ENCODE measurements at places on chromosomes 5 and 9.

DNA sequence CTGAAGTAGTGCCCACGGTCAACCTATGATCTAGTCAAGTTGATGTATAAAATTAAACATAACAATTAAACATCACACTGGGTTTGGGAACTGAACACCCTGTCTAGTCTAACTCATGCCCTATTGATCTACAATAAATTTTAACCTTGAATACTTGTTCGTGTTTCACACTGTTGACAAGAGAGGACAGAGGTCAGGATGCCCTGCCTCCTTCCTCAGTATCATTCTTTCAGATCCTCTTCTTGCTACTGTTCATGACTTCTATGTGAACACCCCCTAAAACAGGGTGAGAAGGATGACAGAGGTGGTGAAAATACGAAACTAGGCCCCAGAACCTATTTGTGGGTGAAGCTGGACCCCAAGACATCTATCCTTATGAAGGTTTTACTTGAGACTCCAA, 8.1 kb upstream of the MAT2B start:
- DNase-seq = no peak

- DNase-seq = no peak
Measured at GRCh38 chr9:26193237-26193636, 515.0 kb upstream of the TUSC1 start.

DNA sequence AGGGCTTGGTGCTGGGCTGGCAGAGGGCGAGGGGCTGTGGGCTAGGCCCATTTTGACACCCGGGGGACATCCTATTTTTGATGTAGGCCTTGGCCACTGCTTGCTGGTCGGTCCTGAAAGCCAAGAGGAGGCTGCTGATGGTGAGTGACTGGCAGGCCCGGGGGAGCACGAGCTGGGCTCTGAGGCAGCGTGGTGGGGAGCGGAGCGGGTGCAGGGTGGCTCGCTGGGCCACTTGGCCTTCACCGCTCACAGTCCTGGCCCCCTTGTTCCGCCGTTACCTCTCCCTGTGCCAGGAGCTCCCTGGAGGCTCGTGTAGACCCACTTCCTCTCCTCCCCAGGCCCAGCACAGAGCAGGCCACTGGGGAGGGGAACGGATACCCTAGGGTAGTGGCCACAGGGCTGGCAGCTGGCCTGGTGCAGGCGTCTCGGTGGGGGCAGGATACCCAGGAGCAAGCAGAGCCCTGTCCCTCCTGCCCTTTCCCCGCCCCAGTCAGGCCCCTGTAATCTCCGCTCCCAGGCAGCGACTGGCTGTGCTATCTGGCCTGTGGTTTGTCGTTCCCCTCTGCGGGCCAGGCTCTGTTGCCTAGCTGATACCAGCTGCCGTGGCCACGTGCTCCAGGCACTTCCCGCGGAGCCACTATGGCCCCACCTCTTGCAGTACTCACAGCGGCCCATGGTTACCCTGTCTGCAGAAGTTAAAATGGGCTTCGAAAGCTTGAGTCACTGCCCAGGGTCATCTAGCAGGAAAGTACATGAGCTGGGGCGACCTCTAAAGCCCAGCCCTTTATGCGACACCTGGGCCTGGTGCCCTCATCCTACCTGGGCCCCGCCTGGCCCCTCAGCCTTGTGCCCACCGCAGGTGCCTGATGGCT, 11.7 kb upstream of the DOLPP1 start:
- DNase-seq = no peak

DNA sequence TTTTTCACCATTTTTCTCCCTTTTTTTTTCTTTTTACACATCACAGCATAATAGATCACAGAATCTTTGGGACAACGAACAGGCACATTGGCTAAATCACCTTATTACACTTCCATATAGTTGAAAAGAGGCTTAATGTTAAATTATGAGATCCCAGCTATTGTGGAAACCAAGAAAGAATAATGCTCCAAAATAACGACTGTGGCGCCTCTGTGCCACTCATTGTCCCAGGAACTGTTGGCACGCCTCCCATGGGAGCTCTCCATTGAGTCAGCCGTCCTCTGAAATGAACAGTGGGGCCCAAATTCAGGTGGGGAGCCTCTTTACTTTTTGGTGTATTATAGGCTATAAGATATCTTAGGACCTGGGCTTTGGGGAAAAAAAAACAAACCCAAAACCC, 82.2 kb upstream of the NFIB start:
- DNase-seq = no peak

- DNase-seq = no peak
Measured at GRCh38 chr9:40927851-40928802, 200.4 kb downstream of the FOXD4L6 start.

DNA sequence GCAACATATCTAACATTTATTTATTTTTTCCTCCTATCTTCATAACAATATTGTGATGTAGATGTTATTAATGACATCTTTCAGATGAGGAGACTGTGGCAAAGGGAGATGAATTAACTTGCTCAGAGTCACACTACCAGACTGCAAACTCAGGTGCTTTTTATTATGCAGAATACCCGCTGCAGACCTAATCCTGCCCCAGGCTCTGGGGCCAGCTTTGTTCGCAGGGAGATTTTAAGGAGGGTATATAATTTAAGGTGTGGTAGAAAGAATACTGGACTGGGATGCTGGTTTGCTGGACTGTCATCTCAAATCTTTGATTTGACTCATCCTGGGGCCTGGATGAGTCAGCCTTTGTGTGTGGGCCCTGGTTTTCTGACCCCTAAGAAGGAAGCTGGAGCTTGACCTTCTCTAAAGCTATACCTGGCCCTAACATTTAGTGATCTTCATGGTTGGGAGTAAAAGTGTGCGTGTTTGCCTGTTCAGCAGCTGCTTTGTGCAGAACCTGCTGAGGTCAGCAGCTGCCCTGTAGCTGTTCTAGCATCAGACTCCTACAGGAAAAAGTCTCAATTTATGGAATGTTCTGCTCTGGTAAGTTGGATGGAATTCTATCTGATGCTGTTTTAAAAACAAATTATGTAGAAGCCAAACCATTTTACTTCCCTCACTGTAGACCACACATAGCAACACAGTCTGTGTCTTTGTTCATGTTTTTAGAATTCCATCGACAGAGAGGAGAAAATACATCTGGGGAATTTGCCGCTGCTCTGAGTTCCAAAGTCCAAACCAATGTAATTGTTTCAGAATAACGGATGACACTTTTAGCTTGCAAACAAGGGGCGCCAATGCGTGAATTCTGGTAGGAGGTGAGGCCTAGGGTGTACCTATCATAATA, 4.5 kb downstream of the SLC36A1 start:
- DNase-seq = no peak

DNA sequence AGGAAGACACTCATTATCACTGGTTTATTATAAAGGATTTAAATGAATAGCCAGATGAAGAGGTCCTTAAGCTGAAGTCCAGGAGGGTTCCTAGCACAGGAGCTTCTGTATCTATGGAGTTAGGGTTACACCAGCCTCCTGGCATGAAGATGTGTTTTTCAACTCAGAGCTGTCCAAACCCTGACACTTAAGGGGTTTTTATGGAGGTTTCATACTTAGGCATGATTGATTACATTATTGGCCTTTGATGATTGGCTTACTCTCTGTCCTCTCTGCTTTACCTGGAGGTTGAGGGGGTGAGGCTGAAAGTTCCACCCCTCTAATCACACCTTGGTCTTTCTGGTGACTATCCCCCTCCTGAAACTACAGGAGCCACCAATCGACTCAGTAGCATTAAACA, 84.9 kb upstream of the ZNF169 start:
- no peak for DNase-seq

DNA sequence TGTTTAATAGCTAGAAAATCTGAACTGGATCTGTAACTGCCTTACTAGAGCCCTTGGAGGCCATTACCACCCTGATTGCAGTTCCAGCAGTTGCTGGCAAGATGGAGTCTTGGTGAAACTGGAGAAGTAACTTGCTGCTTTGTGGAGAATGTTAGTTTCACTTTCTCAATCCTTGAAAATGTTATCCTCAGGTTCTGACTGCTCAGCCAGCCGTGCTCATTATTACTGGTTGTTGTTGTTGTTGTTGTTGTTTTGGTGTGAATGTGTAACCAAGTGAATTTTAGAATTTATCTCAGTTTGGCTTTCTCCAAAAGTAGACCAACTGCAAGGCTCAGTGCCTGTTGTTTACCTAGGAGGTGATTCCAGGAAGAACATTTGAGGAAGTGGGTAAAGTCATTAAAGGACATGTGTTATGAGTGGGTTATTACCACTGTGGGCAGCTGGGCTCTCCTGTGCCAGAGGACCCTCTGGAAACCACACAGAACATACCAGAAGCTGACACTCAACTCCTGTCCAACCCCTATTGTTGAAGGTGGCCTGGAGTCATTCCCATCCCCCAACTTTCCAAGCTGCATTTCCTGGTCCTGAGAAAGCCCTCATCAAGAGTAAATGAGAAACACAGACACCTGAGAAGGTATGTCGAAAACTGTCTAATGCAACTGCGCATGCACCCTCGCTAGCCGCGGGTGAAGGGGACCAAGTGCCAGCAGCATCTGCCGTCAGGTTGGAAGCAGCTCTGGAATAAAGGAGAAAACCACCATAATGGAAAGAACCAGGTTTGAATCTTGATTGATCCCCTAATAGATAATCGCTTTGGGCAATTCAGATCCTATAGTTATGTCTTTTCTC, 111.6 kb downstream of the CMYA5 start:
- DNase-seq = no peak

DNA sequence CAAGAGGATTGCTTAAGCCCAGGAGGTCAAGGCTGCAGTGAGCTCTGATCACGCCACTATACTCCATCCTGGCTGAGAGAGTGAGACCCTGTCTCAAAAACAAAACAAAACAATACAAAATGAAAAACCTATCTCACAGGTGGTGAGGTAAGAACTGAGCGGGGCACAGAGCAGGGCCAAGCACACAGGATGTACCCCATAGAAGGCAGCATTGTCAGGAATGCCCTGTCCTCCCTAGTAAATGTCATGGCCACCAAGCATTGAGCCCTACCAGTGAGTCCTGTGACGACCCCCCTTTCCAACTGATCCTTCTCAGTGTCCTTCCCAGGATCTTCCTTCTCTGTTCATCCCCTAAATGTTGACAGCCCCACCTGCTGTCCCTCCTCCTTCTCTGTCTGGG, 44.6 kb upstream of the ALDH1B1 start:
- DNase-seq = no peak

- no peak for DNase-seq
Measured at GRCh38 chr5:69531406-69531801, 28.6 kb upstream of the GTF2H2C start.

DNA sequence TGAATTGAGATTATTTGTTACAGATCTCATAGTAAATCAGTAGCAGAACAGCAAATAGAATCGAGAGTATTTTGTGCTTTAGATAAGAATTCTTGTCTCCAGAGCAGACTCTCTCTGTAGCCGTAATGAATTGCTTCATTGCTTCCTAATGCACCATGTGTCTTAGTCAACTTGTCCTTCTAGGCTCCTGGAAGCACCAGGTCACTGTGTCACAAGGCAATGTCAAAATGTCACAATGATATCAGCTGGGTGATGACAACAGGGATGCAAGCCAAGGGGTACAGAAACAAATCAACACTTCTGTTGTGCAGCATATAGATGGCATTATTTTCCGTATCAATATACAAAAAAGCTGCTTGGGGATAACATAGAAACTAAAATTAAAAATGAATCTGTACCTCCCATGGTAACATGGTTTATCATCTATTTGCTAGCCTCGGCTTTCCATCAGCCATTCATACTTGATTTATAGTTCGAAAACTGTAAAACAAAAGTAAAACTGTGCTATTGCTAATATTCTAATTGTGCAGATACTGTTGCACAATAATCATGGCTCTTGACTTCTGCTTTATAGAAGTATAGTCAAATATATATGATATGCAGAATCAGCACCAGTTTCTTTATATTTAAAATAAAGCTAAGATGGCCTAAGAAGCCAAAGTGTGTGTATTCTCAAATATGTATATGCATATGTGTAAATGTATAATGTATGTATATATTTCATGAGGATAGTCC, 435.9 kb upstream of the TLE4 start:
- no peak for DNase-seq

GRCh38 chr9:99066571-99066970, 38.3 kb upstream of the TGFBR1 start:
- DNase-seq = no peak

DNA sequence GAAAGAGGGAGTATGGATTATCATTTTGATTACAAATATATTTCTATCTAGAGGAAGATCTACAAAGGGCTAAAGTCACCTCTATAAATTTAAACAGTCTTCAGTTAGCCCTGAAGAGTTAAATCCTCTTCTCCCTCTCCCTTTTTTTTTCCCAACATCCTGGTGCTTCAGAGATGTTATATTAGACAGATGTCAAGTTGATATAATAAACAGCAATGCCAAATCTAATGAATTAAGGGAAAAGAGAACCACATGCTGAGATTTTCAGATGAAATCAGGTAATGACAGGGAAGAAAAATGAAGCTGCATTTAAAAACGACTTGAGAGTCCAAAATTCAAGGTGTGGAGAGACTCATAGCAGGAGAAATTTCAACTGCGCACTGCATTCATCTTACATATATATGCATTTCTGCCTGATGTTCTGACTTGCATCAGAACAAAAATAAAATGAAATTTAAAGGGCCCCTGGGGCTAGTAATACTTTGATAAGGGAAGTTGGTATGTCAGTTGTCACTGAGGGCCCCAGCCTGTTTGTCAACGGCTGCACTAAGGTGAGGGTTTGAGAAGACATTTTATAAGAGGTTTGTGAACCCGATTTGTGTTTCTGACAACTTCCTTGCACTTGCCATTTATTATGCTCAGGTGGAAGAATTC, 338.9 kb upstream of the PANK3 start:
- DNase-seq = no peak

- DNase-seq = no peak
Measured at GRCh38 chr5:1901061-1901460, 18.3 kb upstream of the IRX4 start.

DNA sequence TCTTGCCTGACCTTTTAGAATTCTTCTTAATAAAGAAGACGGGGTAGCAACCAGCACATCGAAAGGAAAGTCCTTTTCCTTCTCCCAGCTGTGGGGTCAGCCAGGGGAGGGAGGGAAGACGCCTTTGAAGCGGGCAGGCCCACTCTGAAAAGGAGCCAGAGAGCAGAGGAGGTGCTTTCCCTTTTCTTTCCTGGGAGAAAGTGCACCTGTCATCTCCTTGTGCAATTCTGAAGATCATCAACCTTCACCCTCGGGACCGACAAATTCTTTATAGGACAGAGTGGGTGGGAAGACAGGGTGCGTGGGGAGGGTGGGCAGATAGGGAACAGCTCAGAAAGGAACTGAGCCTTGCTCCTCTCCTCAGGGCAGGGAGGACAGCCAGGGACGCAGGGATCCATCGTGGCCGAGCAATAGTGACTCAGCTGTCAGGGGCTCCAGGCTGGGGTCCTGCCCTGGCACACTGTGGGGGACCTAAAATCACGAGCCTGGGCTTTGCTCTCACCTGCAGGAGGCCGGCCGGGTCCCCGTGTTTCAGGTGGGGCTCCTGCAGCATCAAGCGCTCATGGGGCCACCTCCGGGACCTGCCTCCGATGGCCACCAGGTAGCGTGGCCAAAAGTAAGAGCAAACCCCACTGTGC, 141.0 kb downstream of the OLFM1 start:
- DNase-seq = no peak

- DNase-seq = no peak
Measured at GRCh38 chr9:76004526-76004925, 114.1 kb downstream of the PCSK5 start.

DNA sequence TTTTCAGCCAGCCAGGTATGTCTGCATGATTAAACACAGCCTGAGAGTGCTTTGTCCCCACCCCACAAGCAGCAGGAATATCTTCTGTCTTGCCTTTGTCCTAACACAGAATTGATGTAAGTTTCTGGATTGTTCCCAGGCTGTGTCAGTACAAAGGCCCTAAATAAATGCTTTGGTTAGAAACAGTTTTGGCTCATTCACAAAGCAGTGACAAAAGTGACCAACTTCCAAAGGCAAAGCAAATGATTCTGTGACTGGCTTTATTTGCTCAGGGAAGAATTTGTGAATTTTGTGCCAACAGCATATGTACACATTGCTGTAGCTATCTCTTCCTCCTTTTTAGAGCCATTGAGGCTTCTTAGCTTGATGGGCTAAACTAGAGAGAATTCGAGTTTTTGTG, 133.7 kb downstream of the PLPPR1 start:
- no peak for DNase-seq

All from HS-27A (cell line).